ENCODE measurements at places on chromosomes 4 and X.

GRCh38 chr4:171721937-171722336 is 91.3 kb upstream of the GALNTL6 start:
- no peak for DNase-seq

- DNase-seq: no peak
Measured at GRCh38 chr4:88734403-88734949, 36.8 kb upstream of the NAP1L5 start.

DNA sequence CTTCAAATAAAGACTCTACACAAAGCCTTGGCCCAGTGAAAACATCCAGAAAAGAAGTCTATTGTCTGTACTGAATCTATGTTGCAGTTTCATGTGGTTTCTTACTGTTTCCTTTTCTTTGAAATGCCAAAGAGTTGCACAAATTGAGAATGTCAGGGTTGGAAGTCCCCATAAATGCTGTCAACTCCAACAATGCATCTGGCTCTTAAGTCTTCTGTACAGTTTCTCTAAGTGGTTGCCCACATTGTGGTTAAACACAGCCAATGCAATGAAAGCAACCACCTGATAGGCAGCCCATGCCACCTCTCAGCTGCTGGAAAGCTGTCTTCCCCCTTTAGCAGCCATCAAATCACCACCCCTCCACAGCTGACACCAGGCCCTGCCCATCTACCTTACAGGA is 67.2 kb upstream of the C1GALT1C1 start:
- no peak for DNase-seq

GRCh38 chr4:56158483-56158882 is 209.7 kb downstream of the CEP135 start:
- peak; percentile 8 for DNase-seq

- peak; percentile 22 for DNase-seq
Measured at GRCh38 chrX:57964975-57965374, 54.7 kb upstream of the ZXDA start.

DNA sequence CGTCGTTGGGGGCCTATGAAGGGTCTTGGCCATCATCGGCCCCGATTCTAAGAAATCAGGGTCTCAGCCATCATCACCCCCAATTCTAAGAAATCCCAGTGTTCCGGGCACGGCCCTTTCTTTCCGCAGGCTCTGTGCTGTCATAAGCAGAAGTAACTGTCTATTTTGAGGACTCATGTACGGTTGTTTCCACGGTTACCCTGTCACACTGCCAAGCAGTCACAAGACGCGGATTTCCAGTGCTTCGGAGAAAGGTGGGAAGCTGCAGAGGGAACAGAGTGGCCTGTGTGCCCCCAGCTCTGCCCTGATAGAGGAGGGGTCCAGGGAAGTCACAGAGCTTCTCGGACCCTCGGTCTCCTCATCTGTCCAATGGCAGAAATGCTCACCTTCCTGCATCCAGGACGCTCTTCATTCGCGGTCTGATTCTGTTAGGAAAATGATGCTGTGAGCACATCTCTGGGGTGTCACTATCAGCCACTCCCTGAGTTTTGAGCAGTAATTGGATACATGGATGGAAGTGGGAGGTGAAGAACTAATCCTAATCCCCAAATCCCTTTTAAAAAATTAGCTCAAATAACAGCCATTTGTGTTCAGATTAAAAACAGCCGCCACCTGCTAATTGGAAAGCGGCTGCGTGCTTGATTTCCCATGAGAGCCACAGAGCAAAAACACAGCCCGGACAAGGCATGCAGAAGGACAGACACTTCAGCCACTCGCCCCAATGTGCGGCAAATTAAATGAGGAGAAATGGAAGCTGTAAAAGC is 73.1 kb downstream of the WFS1 start:
- peak; percentile 48 for DNase-seq

DNA sequence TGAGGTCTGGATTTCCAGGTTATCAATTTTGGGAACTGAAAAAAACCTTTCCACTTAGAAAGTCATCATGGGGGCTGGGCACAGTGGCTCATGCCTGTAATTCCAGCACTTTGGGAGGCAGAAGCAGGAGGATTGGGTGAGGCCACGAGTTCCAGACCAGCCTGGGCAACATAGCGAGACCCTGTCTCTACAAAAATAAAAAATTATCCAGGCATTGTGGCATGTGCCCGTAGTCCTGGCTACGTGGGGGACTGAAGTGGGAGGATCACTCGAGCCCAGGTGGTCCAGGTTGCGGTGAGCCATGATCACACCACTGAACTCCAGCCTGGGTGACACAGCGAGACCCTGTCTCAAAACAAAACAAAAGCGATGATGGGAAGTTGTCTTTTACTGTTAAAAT is 7.9 kb downstream of the TENM3 start:
- no peak for DNase-seq

DNA sequence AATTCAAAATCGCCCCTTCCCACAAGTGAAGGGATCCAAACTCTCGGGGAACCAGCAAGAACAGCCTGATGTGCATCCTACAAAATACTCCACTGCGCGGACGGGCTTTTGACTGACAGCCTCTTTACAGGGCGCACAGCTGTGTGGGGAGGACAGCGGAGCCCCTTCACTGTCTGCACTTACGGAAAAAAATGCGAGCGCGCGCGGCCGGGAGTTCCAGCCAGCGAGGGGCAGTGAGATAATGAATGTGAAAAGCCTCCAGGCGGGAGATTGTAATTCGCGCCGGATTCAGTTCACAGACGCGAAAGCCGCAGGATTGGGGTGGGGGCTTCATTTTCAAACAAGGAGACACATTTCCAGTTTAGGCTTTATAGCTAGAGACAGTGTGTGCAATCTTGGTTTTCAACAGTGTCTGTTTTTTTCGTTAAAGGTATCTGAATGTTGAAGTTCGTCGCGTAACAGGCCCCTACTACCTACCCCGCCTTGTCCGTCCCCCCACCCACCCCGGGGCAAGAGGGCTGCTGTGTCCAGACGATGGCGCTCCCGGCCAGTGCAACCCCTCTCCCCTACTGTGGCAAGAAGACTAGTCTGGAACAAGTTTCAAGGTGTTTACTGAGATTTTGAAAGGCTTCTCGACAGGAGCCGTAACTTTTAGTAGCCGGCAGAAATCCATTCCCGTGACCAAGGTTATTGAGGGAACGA is 1.7 kb upstream of the GPR50 start:
- DNase-seq: peak; percentile 25

GRCh38 chr4:37338972-37339371 is 94.4 kb downstream of the NWD2 start:
- DNase-seq: peak; percentile 99

All from DMS53 (cell line).